ENCODE measurements at places on chromosomes 6 and 20. TPM values are rescaled to one million over a fixed set of nuclear protein-coding genes. Genes with fewer than 3 reads are reported as not detected.
A peak's percentile ranks its signal among the peaks of the same experiment; 100 is the strongest.

GRCh38 chr6:116447496-116448011, 13.6 kb upstream of the CALHM6 start:
- H3K27ac ChIP-seq: no peak overlapping the region
- DNase-seq: no peak
- H3K27me3 ChIP-seq: no peaks in the 10 kb centered on the region
- peaks cover 9% of the 10 kb centered on the region for H3K4me1 ChIP-seq
- no peaks in the 10 kb centered on the region for H3K36me3 ChIP-seq

DNA sequence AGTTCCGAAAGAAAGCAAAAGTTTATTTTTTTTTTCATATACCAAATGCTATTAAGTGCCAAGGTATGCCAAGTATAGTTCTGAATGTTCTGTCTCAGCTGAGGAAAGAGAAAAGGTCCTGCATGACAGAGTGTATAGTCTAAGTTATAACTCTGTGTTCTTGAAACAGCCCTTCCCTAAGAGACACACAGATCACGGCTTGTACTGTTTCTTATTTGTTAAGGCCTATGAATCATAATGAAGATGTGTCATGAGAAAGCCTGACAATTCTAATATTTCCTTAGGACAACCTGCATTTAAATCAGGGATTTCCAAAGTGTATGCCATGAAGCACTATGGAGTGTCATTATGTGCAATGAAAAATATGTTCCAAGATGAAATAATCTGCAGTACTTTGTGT, 538.7 kb upstream of the CDH4 start:
- H3K4me3 ChIP-seq: no peak overlapping the region
- H3K27me3 ChIP-seq: no peaks in the 10 kb centered on the region
- no peaks in the 10 kb centered on the region for H3K4me1 ChIP-seq
- DNase-seq: no peak
- no peak overlapping the region for H3K27ac ChIP-seq
- no peaks in the 10 kb centered on the region for H3K36me3 ChIP-seq

- peak overlapping the region; percentile 55 for H3K27ac ChIP-seq
- no peak overlapping the region for H3K4me3 ChIP-seq
Measured at GRCh38 chr20:49631061-49631716, 63.3 kb upstream of the PTGIS start.

- no peaks in the 10 kb centered on the region for H3K27me3 ChIP-seq
- peaks cover 5% of the 10 kb centered on the region for H3K36me3 ChIP-seq
- peaks cover 31% of the 10 kb centered on the region for H3K4me1 ChIP-seq
- H3K4me3 ChIP-seq: peak within 1 kb of the TSS; percentile 76
- peak; percentile 91 for DNase-seq
- peak within 1 kb of the TSS; percentile 90 for H3K27ac ChIP-seq
Measured at GRCh38 chr20:45833030-45833882, at the start of gene SNX21. TSS of gene SNX21 (plus strand) at chr20:45833799. CDS start at chr20:45833920, 121 bp downstream.

DNA sequence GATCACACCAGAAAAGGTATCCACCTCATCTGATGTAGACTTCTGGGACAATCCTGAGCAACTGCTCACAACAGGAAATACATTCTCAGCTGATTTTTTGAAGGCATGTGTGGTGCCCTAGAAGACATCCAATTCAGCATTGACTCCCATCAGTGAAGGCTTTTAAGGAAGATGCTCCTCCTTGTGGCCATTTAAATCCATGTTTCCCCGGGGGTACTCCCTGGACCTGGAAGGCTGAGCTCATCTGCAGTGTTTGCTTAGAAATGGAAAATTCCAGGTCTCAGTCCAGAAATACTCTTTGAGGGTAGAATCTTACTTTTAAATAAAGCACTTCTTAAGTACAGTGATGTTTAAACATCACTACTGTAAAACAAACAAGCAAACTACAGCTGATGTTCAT, 195.5 kb upstream of the PDE10A start:
- H3K4me1 ChIP-seq: no peaks in the 10 kb centered on the region
- H3K27ac ChIP-seq: no peak overlapping the region
- no peak overlapping the region for H3K4me3 ChIP-seq
- H3K36me3 ChIP-seq: no peaks in the 10 kb centered on the region
- peaks cover 22% of the 10 kb centered on the region for H3K27me3 ChIP-seq

DNA sequence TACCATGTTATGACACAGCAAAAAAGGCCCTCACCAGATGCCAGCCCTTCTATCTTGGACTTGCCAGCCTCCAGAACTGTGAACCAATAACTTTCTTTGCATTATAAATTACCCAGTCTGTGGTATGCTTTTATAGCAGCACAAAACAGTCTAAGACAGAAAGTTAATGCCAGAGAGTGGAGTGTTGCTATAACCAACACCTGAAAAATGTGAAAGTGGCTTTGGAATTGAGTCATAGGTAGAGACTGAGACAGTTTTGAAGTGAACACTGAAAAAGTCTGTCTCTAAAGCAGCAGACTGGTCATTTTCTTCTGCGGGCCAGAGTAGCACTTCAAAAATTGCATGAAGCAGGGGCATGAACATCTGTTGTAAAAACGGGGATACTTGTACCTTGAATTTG, 28.0 kb upstream of the ASIP start:
- no peaks in the 10 kb centered on the region for H3K36me3 ChIP-seq
- H3K27me3 ChIP-seq: no peaks in the 10 kb centered on the region
- H3K4me1 ChIP-seq: peaks cover 4% of the 10 kb centered on the region
- DNase-seq: no peak

DNA sequence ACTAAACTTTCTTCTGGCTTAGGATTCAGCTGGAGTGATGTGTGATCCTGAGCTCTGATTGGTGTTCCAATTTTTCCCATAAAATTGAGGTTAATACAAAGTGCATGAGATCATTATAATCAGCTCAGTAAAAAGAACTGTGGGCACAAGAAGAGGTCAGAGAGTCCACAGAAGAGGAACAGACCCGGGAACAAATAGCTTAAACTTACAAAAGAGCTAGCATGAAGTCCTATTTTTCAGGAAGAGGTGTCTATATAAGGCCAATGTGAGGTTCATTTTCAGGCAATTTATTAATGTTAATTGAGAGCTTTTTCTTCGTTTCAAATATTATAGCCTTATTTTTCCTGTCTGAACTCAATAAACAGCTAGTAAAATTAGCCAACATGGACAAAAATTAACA, 26.9 kb upstream of the STX11 start:
- no peaks in the 10 kb centered on the region for H3K36me3 ChIP-seq
- H3K27ac ChIP-seq: no peak overlapping the region
- DNase-seq: no peak
- no peaks in the 10 kb centered on the region for H3K27me3 ChIP-seq
- H3K4me3 ChIP-seq: no peak overlapping the region

Gene RAB44
- 0.96 TPM for total RNA-seq

Gene OPRM1
- total RNA-seq: not detected

Gene STMND1
- total RNA-seq: not detected

DNA sequence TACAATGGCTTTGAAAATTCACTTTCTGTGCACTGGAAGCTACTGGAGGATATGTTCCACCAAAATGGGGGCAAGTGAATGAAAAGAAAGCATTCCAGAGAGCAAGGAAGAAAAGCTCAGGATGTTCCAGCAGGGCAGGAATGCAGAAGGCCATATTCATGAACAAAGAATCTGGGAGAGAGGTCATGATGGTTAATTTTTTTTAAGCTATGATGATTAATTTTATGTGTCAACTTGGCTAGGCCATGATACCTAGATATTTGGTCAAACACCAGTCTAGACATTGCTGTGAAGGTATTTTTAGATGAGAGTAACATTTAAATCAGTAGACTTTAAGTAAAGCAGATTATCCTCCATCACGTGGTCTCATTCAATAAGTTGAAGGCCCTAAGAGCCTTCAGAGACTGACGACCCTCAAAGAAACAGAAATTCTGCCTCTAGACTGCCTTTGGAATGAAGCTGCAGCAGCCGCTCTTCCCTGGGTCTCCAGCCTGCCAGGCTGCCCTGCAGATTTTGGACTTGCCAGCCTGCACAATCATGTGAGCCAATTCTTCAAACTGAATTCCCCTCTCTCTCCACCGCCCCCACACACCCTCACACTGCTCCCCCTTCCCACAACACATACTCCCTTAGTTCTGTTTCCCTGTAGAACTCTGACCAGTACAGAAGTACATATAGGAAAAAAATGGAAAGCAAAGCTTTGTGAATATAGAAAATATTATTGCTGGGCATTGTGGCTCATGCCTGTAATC, 20.1 kb upstream of the GCM1 start:
- no peak for DNase-seq
- H3K4me3 ChIP-seq: no peak overlapping the region
- no peak overlapping the region for H3K27ac ChIP-seq
- no peaks in the 10 kb centered on the region for H3K36me3 ChIP-seq
- no peaks in the 10 kb centered on the region for H3K4me1 ChIP-seq

Gene LHFPL5
- total RNA-seq: not detected

Gene SIRPD
- total RNA-seq: 0.78 TPM

GRCh38 chr20:3383878-3384495, 23.5 kb downstream of the DNAAF9 start:
- no peaks in the 10 kb centered on the region for H3K27me3 ChIP-seq
- DNase-seq: no peak
- H3K4me1 ChIP-seq: no peaks in the 10 kb centered on the region
- H3K4me3 ChIP-seq: no peak overlapping the region
- H3K36me3 ChIP-seq: peaks cover 21% of the 10 kb centered on the region
- no peak overlapping the region for H3K27ac ChIP-seq

Data from upper lobe of right lung (tissue), 1 donor.